ENCODE measurements at places on chromosomes 16 and 17. TPM values are rescaled to one million over a fixed set of nuclear protein-coding genes. Genes with fewer than 3 reads are reported as not detected.

DNA sequence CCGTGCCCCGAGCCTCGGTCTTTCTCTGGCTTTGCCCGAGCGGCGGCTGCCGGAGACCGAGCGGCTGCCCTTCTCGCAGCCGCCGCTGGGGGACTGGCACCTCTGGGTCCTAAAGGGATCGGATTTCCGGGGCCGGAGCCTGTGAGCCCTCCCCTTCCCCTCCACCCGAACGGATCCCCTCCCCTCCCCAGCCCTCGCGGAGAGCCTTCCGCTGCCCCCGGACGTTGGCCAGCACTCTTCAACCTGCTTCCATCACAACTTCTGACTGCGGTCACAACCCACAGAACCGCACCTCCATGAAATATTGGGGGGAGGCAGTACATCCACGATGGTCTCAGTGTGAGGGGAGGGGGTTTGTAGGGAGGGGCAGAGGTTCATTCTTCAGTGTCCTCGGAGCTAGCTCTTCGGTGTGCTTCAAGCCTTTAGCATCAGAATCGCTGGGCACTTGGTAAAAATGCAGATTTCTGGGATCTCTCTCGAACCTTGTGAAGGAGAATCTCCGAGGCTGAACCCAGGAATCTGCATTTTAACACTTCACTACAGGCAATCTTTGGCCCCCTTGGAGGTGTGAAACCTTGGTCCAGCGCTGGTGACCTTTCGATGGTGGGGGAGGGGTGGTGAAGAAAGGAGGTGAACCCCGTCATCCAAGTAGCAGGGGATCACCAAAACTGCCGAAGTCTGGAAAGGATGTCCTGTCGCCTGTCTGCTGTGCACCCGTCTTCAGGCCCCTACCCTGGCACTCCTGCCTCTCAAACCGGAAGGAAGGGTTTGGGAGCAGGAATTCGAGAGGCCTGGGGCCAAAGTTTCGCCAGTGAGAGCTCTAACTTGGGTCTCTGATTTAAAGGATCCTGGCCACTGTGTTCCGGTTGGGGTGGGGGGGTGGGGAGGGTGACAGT is 812 bp upstream of the PPP1R9B start:
- DNase-seq: peak; percentile 86
- no peaks in the 10 kb centered on the region for H3K27me3 ChIP-seq
- peak overlapping the region; percentile 90 for H3K27ac ChIP-seq
- H3K4me3 ChIP-seq: peak overlapping the region; percentile 69
- peaks cover 19% of the 10 kb centered on the region for H3K4me1 ChIP-seq

DNA sequence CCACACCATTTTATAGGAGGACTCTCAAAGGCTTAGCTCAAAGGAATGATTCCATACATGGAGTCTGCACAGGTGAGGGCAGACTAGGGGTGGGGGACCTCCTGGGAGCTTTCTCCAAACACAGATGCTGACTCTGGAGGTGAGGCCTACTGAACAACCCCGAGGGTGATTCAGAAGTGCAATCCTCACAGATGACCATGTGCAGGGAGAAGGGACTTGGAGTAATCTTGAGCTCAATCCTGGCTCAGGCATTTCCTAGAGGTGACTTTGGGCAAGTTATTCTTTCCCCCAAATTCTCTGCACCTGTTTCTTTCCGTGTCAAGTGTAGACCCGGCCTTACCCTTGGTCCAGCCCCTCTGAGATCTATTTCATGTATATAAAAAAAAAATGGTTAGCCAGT is 401.5 kb downstream of the SLC39A11 start:
- DNase-seq: no peak
- no peak overlapping the region for H3K4me3 ChIP-seq
- H3K27me3 ChIP-seq: no peaks in the 10 kb centered on the region
- no peaks in the 10 kb centered on the region for H3K4me1 ChIP-seq
- no peaks in the 10 kb centered on the region for H3K36me3 ChIP-seq

DHX58 gene
- 38.6 TPM for total RNA-seq

DNA sequence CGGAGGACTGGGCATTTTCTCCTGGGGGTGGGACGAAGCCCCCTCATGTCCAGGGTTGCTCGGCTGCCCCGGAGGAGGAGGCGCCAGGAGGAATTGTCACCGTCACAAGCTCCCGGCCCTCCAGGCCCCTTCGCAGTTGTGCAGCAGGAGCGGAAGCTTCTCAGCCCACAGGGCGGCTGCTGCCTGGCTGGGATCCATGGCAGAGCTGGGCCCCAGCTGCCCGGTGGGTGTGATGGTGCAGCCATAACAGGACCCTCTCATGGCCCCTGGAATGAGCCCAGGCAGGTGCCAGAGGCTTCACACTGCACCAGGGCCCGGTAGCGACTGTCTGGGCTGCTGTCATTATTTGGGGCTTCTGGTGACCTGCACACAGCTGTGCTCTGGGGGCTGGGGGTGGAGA is 54.9 kb upstream of the GNG13 start:
- H3K4me1 ChIP-seq: no peaks in the 10 kb centered on the region
- DNase-seq: no peak
- no peak overlapping the region for H3K4me3 ChIP-seq
- no peak overlapping the region for H3K27ac ChIP-seq

- no peak overlapping the region for H3K27ac ChIP-seq
- no peaks in the 10 kb centered on the region for H3K36me3 ChIP-seq
- no peaks in the 10 kb centered on the region for H3K27me3 ChIP-seq
- no peak for DNase-seq
- no peak overlapping the region for H3K4me3 ChIP-seq
Observed at GRCh38 chr16:66036184-66036583, 330.3 kb upstream of the CDH5 start.

- H3K27me3 ChIP-seq: no peaks in the 10 kb centered on the region
- no peaks in the 10 kb centered on the region for H3K36me3 ChIP-seq
- peaks cover 6% of the 10 kb centered on the region for H3K4me1 ChIP-seq
- H3K27ac ChIP-seq: no peak overlapping the region
Observed at GRCh38 chr17:1060991-1061390, 64.1 kb downstream of the TIMM22 start.

DNA sequence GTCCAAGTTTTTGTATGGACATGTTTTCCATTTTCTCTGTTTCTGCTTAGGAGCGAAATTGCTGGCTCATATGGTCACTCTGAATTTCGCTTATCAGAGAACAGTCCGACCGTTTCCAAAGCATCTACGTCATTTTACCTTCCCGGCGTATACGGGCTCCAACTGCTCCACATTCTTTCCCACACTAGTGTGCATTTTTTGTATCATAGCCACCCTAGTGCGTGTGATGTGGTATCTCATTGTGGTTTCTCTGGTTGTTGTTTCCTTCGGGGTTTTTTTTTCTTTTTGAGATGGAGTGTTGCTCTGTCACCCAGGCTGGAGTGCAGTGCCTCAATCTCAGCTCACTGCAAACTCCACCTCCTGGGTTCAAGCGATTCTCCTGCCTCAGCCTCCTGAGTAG is 31.0 kb upstream of the BHLHA9 start:
- H3K36me3 ChIP-seq: no peaks in the 10 kb centered on the region
- no peaks in the 10 kb centered on the region for H3K27me3 ChIP-seq
- no peak overlapping the region for H3K27ac ChIP-seq
- no peak for DNase-seq
- no peaks in the 10 kb centered on the region for H3K4me1 ChIP-seq

SCNN1G gene
- 11.1 TPM for total RNA-seq

DNA sequence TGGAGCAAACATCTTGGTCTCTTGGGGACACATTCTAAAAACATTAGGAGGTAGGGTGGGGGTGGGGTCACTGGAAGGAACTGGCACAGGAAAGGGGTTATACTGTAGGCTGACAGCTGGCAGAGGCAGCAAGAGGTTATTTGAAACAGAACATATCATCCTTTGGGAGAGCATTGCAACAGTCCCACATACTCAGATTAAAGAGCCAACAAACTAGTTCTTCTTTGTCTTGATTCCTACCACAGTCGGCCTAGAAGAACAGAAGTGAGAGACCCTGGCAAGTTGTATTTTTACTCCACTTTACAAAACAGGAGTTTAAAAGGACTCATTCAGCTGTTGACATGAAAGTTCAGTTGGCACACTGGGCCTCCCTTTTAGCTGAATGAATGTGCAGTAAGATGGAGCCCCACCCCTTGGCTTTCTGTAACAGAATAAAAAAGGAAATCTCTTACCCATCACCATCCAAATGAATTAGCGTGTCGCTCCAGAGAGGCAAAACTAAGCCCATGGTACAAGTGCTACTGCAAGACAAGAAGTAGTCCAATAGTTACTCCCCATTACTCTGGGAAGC is 54.6 kb upstream of the CORO6 start:
- no peak overlapping the region for H3K4me3 ChIP-seq
- no peaks in the 10 kb centered on the region for H3K27me3 ChIP-seq
- no peak for DNase-seq
- H3K27ac ChIP-seq: no peak overlapping the region

DNA sequence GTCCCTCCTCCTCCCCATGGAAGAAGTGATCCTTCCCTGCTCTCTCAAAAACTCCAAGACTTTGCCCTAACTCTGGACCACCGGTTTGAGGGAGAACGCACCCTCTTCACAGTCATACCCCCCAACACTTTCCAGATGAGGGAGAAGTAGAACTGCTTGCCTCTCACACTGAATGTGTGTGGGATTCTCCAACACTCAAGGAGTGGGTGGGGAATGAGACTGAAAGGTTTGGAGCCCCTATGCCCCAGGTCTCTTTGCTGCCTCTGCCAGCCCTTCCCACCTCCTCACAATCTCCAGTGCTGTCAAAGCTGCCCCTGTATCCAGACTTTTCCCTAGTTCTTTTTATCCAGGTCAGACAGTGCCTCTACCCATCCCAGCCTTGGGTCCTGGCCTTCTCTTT is 11.4 kb downstream of the HOXB4 start:
- no peaks in the 10 kb centered on the region for H3K36me3 ChIP-seq
- DNase-seq: no peak
- H3K4me3 ChIP-seq: no peak overlapping the region
- peaks cover 6% of the 10 kb centered on the region for H3K27me3 ChIP-seq

- H3K4me3 ChIP-seq: no peak overlapping the region
- no peak overlapping the region for H3K27ac ChIP-seq
- no peaks in the 10 kb centered on the region for H3K4me1 ChIP-seq
Observed at GRCh38 chr16:17213974-17214373, 256.8 kb downstream of the XYLT1 start.

DNA sequence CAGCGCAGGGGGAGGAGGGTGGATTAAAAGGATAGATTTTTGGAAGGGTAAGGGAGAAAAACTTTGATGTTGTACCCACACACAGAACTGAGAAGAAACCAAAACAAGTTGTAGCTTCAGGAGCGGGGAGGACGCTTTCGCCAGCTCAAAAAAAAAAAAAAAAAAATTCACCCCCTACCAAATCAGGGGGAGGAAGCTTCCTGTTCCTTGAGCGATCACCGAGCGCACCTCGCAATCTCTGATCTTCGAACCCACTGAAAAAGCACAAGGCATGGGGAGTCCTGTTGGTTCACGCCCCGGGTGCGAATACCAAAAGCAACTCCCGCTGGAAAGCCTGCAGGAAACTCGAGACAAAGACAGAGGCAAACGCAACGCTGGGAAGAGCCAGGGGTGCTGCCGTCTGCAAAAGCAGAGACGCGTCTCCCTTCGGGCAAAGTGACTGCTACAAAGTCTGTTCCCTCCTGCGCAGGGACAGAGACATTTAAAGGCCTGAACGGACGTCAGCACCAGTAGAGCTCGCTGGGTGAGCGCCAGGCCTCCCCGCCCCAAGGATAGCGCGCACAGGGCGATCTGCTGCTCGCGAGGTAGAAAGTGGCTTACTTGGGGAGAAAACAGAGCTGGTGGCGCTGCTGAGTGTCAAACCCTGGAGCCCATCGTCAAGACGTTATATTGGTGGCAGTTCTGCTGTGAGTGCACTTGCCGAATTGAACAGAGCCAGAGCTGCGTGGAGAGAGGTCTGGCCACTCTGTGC is 190.4 kb downstream of the USP22 start:
- H3K4me1 ChIP-seq: no peaks in the 10 kb centered on the region
- H3K36me3 ChIP-seq: no peaks in the 10 kb centered on the region
- H3K4me3 ChIP-seq: peak overlapping the region; percentile 14
- no peaks in the 10 kb centered on the region for H3K27me3 ChIP-seq

C16orf95 gene
- total RNA-seq: 8.0 TPM

GRCh38 chr17:81253358-81254131 is 14.4 kb downstream of the NDUFAF8 start:
- peaks cover 5% of the 10 kb centered on the region for H3K36me3 ChIP-seq
- H3K27me3 ChIP-seq: no peaks in the 10 kb centered on the region
- peaks cover 7% of the 10 kb centered on the region for H3K4me1 ChIP-seq
- H3K4me3 ChIP-seq: no peak overlapping the region
- no peak overlapping the region for H3K27ac ChIP-seq
- DNase-seq: peak; percentile 37

NLRP1 gene
- 10.7 TPM for total RNA-seq

DNA sequence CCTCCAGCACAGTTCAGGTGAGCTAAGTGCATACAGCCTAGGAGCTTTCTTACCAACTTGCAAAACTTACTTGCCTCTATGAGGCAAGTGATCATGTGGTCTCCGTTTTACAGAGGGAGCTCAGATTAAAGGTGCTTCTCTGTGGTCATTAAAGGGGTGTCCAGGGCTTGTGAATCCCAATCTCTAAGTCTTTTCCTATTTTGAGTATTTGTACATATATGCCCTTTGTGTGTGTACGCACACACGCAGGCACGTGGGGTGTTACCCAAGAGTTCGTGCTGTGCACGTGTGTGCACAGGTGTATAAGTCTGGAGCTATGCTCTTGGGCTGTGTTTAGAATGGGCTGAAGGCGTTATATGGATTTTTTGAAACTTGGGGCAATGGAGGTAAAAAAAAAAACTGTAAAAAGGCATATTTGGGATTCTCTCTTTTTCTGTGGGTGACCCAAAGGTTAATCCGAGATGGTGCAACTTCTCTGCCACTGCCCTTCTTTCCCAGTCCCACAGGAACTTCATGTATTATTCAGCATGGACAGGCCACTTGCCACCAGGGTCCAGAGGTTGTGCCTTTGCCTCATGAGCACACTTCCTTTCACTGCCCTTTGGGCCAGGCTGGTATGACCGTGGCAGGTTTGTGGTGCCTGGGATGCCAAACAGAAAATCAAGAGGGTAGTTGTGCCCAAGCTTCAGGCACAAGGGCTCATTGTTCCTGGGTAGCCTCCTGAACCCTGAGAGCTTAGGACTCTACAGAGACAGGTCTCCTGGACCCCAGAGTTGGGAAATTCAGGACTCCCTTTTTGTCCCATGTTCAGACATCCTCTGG is 1.5 kb downstream of the ABCC3 start:
- H3K36me3 ChIP-seq: no peaks in the 10 kb centered on the region
- peak overlapping the region; percentile 51 for H3K4me3 ChIP-seq
- no peak overlapping the region for H3K27ac ChIP-seq
- H3K4me1 ChIP-seq: peaks cover 13% of the 10 kb centered on the region
- no peaks in the 10 kb centered on the region for H3K27me3 ChIP-seq
- DNase-seq: no peak

SEPHS2 gene
- total RNA-seq: 58.9 TPM
